ENCODE measurements at places on chromosomes 11 and 22.

- no peak for DNase-seq
These were observed 7.3 kb downstream of the SMTN start for GRCh38 chr22:31088233-31088986.

DNA sequence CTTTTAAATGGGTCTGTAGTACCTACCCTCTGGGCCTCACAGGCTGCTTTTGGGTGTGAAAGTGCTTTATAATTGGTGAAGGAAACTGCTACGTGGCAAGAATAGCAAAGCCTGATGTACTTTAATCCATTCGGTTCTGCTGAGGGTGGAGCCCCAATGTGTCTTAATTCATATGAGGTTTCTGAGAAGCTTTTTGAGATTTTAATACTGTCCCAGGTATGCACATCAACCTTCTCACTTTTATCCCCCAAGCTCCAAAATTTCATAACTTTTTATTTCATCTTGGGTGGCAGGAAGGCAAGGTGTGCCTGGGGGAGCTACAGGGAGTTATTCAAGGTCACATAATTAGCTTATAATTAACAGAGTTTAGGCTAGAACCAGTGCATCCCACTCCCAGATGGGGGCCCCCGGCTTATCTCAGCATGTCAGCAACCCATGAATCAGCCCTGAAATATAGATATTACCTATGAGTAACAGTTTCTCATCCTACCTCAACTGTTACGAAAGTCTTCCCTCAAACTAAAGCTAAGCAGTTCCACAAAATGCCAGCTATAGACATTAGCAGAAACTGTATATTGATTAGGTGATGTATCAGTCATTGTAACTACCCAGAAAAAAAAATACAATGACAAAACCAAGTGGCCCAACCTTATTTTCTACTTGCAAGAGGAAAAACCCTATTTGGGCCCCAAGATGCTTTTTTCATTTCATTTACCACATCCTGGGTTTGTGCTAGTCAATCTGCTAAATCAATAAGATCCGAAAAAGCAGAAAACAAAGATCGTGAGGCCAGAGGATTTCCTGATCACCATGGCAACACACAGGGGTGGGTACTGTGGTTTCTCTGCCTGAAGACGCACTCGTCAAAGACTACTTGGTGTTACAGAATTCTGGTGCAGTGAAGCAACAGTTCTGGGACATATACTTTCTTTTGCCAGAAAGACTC lies 26.7 kb downstream of the CD44 start:
- DNase-seq: peak; percentile 79

DNA sequence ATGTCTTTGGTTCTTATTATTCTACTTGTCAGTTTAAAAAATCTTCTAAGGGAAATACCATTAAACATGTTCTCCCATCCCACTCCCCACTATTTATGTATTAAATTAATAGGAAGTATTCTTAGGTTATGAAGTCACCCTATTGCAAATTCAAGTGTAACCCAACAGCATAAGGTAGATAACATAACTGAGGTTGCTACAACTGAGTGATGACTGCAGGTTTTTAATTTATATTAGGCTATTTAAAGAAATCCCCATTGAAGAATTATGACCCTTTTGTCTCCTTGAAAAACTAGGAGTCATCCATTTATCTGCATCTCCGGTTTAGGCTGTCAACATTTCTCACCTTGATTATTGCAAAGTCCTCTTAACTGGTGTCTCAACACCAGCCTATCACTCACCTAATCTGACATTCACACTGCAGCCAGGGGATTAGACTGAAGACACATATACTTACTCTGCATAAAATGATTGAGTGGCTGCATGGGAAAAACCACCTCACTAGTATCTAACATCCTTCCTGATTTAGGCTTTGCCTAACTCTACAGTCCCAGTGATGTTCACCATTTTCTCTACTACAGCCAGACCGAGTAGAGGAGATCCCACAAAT lies 649.4 kb downstream of the CNTN5 start:
- no peak for DNase-seq

- peak; percentile 74 for DNase-seq
These were observed 52.6 kb upstream of the NAV2 start for GRCh38 chr11:19660076-19660475.

Data from astrocyte of the hippocampus (primary cell).